Placental epithelial cell (primary cell): ENCODE measurements at places on chromosomes 13 and 19. TPM values are rescaled to one million over a fixed set of nuclear protein-coding genes. Genes with fewer than 3 reads are reported as not detected.

The FUT2 gene
- under 0.01 TPM in 1 of 2 replicates, not detected in the other for total RNA-seq

The RFPL4AL1 gene
- total RNA-seq: not detected in 2 replicates

The ZNF561 gene
- total RNA-seq: 29.8 and 47.5 TPM in 2 replicates

The PDX1 gene
- not detected in 2 replicates for total RNA-seq

The ZNF418 gene
- 5.5 and 11.4 TPM in 2 replicates for total RNA-seq

The LILRB4 gene
- not detected in 2 replicates for total RNA-seq

The EBI3 gene
- total RNA-seq: 0.79 and 1.2 TPM in 2 replicates

The MBD3L3 gene
- total RNA-seq: not detected in 2 replicates

The NLRP9 gene
- total RNA-seq: not detected in 2 replicates

The TMEM147 gene
- 83.2 and 109 TPM in 2 replicates for total RNA-seq

The MEF2B gene
- 0.39 TPM in 1 of 2 replicates, not detected in the other for total RNA-seq

The KLK2 gene
- not detected in 2 replicates for total RNA-seq

The MISP gene
- 11.0 and 58.5 TPM in 2 replicates for total RNA-seq

The EPSTI1 gene
- total RNA-seq: 14.1 and 17.4 TPM in 2 replicates

The ZGLP1 gene
- 0.39 and 0.87 TPM in 2 replicates for total RNA-seq

The CEACAM19 gene
- 3.4 and 3.5 TPM in 2 replicates for total RNA-seq

The NDUFA3 gene
- 13.0 and 14.6 TPM in 2 replicates for total RNA-seq

The CATSPERD gene
- under 0.01 TPM in 1 of 2 replicates, not detected in the other for total RNA-seq

The CLEC4M gene
- not detected in 2 replicates for total RNA-seq

The SYCN gene
- not detected in 2 replicates for total RNA-seq

The NTF4 gene
- total RNA-seq: 6.7 and 20.8 TPM in 2 replicates

The TTC9B gene
- under 0.01 TPM in 1 of 2 replicates, not detected in the other for total RNA-seq

The ADGRE1 gene
- not detected in 2 replicates for total RNA-seq

The CGB1 gene
- total RNA-seq: not detected in 2 replicates

The ZNF426 gene
- 27.5 and 28.0 TPM in 2 replicates for total RNA-seq

The NOTCH3 gene
- 0.43 and 1.6 TPM in 2 replicates for total RNA-seq

The ZNF433 gene
- total RNA-seq: 7.4 and 15.7 TPM in 2 replicates

The CTXN1 gene
- total RNA-seq: 0.39 and 0.43 TPM in 2 replicates

The ATP8B3 gene
- total RNA-seq: 4.0 and 5.9 TPM in 2 replicates

The POU2F2 gene
- under 0.01 and 0.33 TPM in 2 replicates for total RNA-seq

The GNA15 gene
- 30.6 and 88.0 TPM in 2 replicates for total RNA-seq

The PGLYRP1 gene
- not detected in 2 replicates for total RNA-seq

The KIR2DL3 gene
- not detected in 2 replicates for total RNA-seq

The SELENOV gene
- total RNA-seq: not detected in 2 replicates

The SIAH3 gene
- total RNA-seq: not detected in 2 replicates

The GTPBP3 gene
- 20.0 and 34.2 TPM in 2 replicates for total RNA-seq

The APLP1 gene
- 5.5 and 9.1 TPM in 2 replicates for total RNA-seq

The FUT6 gene
- total RNA-seq: under 0.01 TPM in 1 of 2 replicates, not detected in the other

The DNMT1 gene
- 40.6 and 45.5 TPM in 2 replicates for total RNA-seq

The ZNF491 gene
- 1.4 and 3.5 TPM in 2 replicates for total RNA-seq

The SYT5 gene
- not detected in 2 replicates for total RNA-seq

The CD209 gene
- not detected in 2 replicates for total RNA-seq

The SLC6A16 gene
- total RNA-seq: under 0.01 TPM in 1 of 2 replicates, not detected in the other

The SERTM1 gene
- 0.11 TPM in 1 of 2 replicates, not detected in the other for total RNA-seq

The COX7A1 gene
- 4.9 and 53.8 TPM in 2 replicates for total RNA-seq
